ENCODE measurements at places on chromosomes 1 and 21.

DNA sequence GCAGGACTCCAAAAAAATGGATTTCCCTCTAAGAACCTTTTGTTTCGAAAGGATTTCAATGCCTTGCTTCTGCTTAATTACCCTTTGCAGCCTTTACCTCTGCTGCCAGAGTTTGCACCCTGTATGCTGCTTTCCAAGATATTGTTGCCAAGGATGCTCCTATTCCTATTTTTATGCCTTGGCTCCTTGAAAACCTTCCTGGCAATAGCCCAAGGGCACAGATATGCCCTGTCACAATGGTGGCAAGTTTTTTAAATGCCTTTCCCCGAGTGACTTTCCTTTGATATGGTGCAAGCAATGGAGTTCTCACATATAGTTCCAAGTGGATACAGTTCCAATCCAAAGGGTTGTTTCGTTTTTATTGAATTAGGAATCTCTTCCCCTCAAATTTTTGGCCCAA, 1983.0 kb downstream of the MRPL39 start:
- no peak for DNase-seq

GRCh38 chr21:26977746-26978145, 10.9 kb upstream of the ADAMTS5 start:
- DNase-seq: no peak

DNA sequence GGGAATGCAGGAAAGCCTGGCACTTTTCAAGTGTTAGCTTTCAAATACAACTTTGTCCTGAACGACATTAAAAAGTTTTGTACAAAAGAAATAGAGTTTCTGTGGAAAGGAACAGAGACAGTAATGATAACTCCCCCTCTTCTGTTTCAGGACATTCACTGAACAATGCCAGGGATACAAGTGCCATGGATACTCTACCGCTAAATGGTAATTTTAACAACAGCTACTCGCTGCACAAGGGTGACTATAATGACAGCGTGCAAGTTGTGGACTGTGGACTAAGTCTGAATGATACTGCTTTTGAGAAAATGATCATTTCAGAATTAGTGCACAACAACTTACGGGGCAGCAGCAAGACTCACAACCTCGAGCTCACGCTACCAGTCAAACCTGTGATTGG, 189.5 kb downstream of the ADGRL2 start:
- no peak for DNase-seq

DNA sequence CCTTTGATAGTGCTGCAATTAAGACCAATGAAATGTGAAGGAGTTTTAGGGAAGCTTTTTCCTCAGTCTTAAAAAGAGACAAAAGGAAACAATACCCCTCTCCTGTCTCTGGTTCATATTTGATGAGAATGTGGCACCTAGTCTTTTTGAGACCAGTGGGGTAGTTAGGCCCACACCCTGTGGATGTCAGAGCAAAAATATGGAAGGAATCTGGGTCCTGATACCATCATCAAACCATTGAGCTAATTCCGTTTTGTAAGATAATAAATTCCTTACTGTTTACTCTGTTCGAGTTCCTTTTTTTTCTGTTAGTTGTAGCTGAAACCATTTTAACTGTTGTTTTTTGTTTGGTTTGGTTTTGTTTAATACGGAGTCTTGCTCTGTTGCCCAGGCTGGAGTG, 33.3 kb downstream of the PTPRC start:
- DNase-seq: no peak

DNA sequence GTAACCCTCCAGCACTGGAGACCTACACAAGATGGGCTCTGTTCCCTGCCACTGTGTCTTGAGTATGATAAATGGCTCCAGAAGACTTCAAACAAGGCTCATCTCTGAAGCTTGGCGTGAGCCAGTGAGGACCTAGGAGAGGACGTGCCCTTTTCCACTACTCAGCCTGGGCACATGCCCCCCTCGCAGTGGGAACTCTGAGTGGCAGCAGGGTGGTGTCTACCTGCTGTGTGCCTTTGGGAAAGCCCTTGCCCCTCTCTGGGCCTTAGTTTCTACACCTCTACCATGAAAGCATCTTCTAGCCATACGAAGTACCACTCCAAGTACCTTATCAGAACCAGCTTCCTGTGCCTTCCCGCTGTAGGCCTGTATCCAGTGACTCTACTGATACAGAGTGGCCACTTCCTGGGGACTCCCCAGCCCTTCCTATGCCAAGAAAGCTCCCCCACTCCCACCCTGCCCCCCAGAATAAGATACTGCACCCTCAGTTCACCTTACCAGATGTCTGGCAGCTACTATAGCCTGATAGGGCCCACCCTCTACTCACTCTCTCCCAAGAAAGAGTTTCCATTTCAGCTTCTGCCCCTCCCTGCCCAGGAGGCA, 3.1 kb upstream of the MOB3C start:
- no peak for DNase-seq

GRCh38 chr1:9615316-9616063, 26.8 kb downstream of the TMEM201 start:
- peak; percentile 10 for DNase-seq

GRCh38 chr1:96515925-96516324, 205.7 kb upstream of the PTBP2 start:
- DNase-seq: no peak

- DNase-seq: no peak
Measured at GRCh38 chr21:10521091-10521598, at the start of gene TPTE. TSS of gene TPTE (plus strand) at chr21:10521583. CDS start at chr21:10538724, 17,141 bp downstream.

DNA sequence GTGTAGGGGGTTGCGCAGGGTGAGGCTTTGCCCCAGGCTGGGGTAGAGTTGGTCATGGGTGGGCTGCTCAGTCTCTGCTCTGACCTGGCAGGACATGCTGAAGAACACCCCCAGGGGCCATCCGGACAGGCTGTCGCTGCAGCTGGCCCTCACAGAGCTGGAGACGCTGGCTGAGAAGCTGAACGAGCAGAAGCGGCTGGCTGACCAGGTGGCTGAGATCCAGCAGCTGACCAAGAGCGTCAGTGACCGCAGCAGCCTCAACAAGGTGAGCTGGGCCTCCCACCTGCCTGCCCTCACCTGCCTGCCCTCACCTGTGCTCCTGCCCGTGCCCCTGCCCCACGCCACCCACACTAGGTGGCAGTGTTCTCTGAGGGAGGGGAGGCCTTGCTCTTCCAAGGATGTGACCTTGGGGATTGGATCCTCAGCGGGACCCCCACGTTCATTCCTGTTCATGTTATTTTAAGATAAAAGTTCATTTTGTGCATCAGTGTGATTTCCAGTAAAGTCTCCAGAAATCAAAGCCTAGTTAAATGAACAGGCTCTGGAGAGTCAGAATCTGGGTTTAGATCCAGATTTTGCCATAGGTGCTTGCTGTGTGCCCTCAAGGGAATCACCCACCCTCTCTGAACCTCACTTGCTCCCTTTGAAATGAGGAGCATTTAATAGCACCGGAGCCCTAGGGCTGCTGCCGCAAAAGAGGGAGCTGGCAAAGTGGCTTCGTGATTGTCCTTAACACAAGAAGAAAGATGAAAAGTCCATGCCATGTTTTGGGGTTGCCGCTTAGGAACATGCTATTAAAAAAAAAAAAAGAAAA, 87.9 kb downstream of the ARHGEF10L start:
- no peak for DNase-seq

DNA sequence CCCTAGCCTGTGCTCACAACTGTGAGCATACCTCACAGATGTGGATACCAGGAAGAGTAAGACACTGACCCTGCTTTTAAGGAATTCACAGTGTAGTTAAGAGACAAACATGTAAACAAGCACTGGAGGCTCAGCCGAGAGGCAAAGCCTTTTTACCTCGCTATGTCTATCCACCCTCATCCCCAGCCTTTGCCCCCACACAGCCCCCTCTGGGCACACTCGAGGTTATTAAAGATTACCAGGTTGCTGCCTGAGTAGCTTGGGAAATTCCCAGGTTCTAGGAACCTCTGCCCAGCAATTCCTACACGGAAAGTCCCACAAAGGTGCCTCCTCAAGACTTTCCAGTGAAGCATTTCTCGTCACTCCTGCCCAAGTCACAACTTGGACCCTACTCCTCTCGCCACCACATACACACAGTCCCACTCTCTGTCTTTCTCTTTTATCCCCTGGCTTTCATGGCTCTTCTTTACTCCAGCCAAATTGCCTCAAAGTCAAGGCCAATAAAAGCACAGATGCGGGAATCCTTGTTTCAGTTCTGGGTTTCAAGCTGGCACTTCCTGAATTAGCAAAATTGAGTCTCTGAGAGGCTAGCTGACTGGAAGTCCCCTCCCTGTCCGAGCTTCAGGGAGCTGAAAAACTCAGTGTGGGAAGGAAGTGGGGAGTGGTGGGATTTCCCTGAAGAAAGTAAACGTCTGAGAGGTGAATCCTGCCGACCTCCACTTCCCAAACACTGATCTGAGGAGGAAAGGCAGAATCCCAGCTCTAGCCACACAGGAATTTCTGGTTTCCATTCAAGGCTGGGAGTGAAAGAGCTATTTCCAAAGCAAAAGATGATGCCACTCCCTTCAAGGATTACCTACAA, 7.6 kb downstream of the DENND2D start:
- DNase-seq: no peak

GRCh38 chr1:93123201-93123783, 44.2 kb downstream of the MTF2 start:
- DNase-seq: no peak

DNA sequence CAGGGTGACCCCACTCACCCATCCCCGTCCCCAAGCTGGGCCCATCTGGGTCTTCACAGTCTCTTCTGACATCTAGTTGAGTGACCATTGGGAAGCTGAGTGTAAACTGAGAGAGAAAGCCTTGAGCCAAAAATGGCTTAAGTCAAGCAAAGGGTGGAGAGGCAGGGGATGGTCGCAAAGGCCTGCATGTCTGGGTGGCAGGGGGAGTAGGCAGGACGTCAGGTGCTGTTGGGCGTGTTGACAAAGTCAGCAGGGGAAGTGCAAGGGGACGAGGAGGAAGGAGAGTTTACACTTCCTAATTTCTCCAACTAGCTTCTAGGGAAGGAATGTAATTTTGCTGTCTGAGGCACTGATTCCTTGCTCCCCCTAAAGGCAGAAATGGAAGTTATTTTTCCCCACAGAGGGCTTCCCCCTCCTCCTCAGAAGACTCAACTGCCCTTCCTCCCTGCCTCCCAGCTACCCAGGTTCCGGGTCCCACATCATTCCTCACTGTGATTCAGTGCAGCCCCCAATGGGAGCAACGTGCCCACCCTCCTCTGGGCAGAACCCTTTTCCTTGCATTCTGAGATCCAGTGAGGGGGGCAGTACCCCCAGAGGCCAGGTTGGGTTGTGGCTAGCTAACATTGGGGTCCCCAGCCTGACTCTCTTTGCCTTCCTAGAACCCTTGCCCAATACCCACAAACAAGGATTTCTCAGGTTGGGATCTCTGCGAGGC, 1.2 kb upstream of the ADORA1 start:
- DNase-seq: no peak

- DNase-seq: no peak
Measured at GRCh38 chr1:186654741-186655140, 25.5 kb downstream of the PTGS2 start.

GRCh38 chr1:107514841-107515240, 374.0 kb downstream of the NTNG1 start:
- DNase-seq: no peak

DNA sequence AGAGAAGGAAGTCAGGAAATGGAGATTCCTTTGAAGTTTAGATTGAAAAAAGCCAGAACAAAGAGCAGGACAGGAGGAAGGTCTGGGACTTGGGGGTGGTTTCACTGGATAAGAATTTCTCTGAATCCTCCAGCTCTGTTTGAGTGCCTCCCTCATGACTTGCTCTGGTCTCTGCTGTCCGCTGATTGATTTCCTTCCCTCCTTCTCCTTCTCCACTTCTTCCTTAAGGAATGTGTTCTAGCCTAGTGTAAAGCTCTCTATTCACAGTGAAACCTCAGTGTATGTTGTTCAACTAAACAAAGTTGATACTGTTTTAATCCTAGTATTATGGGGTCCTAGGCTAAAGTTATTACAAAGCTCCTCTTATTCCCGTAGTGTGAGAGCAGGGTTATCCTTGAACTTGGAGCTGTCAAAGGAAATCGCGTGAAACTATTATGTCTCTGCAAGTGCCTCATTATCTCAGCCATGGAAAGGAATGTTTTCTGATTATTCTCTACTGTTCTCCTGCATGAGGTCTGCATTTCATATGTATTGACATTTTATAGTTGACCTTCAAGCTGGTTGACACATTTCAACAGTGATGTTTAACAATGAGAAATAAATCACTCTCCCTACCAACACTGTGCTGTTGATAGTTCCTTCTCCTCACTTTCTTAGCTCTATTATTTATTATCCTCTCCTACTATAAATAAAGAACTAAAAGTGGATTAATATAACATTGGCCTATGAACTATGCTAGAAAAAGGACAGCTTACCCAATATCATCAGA, 82.7 kb upstream of the KCTD3 start:
- DNase-seq: no peak

DNA sequence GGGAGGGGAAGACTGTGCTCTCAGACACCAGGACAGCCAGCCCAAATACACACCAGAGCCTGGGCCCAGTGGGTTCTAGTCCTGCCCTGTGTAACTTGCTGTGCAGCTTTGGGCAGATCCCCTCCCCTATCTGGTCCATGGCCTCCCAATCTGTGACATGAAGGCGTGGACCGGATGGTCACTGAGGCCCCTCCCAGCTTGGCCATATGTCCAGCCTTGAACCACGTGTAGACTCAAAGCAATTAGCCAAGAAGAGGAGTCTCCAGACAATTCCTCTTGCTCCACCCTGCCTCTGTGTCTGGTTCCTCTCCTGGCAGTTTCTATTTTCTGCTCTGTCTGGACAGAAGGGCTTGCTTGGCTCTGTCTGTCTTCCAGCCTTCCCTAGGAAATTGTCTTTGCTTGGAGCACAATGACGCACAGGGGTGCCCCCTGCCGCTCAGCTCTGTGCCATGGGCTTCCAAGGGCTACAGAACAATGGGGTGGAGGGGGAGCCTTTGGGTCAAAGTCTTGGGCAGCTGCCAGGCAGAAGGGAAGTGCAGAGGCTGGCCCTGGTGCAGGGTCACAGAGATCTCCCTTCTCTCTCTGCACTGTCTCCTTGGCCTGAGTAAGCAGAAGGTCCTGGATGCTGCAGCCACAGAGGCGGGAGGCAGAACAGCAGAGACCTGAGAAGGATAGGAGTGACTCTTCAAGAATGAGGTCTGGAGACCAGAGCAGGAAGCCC, 66.1 kb downstream of the TENT5C start:
- peak; percentile 59 for DNase-seq

- no peak for DNase-seq
Measured at GRCh38 chr1:208271236-208271635, 27.1 kb upstream of the PLXNA2 start.

All from hematopoietic multipotent progenitor cell treated with erythropoietin and hydrocortisone succinate and interleukin-3 and kit ligand, for 17 days (in vitro differentiated cells).